ENCODE measurements at places on chromosomes 4 and X.

- H3K4me3 ChIP-seq: no peak overlapping the region
- H3K36me3 ChIP-seq: peaks cover 16% of the 10 kb centered on the region
- peak overlapping the region; percentile 39 for H3K27ac ChIP-seq
- peaks cover 2% of the 10 kb centered on the region for H3K27me3 ChIP-seq
- no peaks in the 10 kb centered on the region for H3K4me1 ChIP-seq
Observed at GRCh38 chr4:120839334-120839973, 83.1 kb downstream of the PRDM5 start.

- H3K4me1 ChIP-seq: no peaks in the 10 kb centered on the region
- no peak for DNase-seq
- H3K36me3 ChIP-seq: peaks cover 36% of the 10 kb centered on the region
- H3K4me3 ChIP-seq: no peak overlapping the region
- H3K27ac ChIP-seq: no peak overlapping the region
- H3K27me3 ChIP-seq: no peaks in the 10 kb centered on the region
Observed at GRCh38 chrX:44913656-44914531, 40.9 kb downstream of the KDM6A start.

DNA sequence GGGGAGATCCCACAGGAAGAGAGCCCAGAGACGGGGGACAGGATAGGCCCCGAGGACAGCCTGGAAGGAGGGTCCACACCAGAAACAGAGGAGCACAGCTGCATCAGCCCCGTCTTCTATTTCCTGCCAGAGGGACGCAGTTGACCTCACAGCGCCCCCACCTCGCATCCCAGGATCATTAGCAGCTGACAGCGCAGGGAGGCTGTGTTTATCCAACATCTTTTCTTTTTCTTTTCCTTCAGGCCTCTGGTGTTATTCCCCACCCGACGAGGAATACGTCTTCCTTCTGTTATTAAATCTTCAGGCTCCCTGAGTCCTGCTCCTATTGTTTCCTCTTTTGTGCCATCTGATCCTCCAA lies 75.4 kb downstream of the DCHS2 start:
- peaks cover 25% of the 10 kb centered on the region for H3K4me1 ChIP-seq
- peak overlapping the region; percentile 93 for H3K4me3 ChIP-seq
- peaks cover 21% of the 10 kb centered on the region for H3K27me3 ChIP-seq
- peak overlapping the region; percentile 84 for H3K27ac ChIP-seq

DNA sequence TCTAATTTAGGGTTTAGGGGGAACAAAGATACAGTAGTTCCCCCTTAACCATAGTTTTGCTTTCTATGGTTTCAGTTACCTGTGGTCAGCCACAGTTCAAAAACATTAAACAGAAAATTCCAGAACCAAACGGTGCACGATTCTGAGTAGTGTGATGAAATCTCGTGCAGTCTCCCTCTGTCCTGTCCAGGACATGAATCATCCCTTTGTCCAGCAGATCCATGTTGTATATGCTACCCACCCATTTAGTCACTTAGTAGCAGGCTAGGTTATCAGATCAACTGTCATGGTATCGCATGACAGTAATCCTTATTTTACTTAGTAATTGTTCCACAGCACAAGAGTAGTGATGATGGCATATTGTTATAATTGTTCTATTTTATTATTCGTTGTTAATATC lies 556.1 kb downstream of the IL1RAPL1 start:
- no peak for DNase-seq
- no peak overlapping the region for H3K27ac ChIP-seq
- H3K4me1 ChIP-seq: peaks cover 9% of the 10 kb centered on the region
- no peaks in the 10 kb centered on the region for H3K27me3 ChIP-seq
- no peaks in the 10 kb centered on the region for H3K36me3 ChIP-seq

DNA sequence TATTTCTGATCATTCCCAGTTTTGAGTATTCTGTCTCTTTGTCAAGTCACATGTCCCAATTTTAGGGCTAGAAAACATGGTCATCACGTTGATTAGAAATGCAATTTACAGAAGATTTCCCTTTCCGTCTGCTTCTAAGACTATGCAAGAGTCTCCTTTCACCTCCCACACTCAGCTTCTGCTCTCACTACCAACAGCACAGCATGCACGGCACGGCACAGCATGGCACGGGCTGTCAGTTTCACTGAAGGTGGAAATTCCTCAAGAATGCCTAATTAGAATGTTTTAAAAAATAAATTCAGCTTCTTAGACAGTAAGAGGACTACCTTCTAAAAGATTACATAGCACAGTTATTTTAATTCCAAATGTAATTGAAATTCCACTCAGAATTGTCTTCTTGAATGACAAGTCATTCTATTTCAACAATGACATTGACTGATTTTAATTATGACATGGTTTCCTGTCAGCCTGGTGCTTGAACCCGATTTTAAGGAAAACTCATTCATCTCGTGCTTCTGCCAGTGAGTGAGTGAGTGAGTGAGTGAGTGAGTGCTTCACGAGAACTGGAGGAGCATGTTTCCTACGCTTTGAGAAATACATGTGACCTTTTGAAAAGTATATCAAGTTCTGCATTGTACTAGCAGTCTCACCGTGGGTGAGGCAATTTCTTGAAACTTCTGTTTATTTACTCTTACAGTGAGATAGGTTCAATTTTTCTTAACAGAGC lies 124.8 kb upstream of the SORBS2 start:
- no peak for DNase-seq
- no peaks in the 10 kb centered on the region for H3K36me3 ChIP-seq
- no peak overlapping the region for H3K27ac ChIP-seq
- H3K4me1 ChIP-seq: peaks cover 12% of the 10 kb centered on the region
- H3K4me3 ChIP-seq: no peak overlapping the region
- peaks cover 5% of the 10 kb centered on the region for H3K27me3 ChIP-seq

GRCh38 chr4:16503421-16504100 lies 277.3 kb upstream of the TAPT1 start:
- H3K4me3 ChIP-seq: no peak overlapping the region
- H3K27ac ChIP-seq: peak overlapping the region; percentile 38
- no peaks in the 10 kb centered on the region for H3K27me3 ChIP-seq
- peaks cover 49% of the 10 kb centered on the region for H3K36me3 ChIP-seq
- H3K4me1 ChIP-seq: no peaks in the 10 kb centered on the region

DNA sequence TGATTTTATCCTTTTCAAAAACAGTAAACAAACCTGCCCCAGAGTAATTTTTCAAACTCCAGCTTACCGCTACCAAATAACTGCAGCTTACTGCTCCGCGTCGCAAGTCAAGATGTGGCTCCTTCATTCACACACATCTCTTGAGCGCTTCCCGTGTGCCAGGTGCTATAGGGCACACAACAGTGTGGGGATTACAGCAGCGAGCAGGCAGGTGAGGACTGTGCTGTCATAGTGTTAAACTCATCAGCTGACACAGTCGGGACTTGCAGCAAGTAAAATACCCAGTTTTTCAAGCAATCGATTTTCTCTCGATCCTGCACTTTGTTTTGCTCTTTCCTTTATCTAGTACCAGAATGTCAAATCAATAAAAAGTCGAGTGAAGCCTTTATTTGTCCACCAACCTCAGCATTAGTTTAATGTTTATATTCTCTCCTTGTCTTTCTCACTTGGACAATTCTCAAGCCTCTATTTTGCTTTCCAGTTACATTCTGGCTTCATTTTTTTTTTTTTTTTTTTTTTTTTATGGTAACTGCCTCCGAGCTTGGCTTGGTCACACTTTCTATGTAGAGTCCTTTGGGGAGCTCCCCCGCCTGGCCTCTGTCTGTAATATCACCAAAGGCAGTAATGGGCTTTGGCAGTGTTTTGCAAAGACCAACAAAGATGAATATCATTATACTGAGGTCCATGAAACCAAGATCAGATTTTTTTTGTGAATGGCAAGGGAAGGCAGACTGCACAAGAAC lies 8.3 kb upstream of the ASB5 start:
- H3K27me3 ChIP-seq: no peaks in the 10 kb centered on the region
- no peak overlapping the region for H3K4me3 ChIP-seq
- peaks cover 5% of the 10 kb centered on the region for H3K4me1 ChIP-seq
- H3K27ac ChIP-seq: no peak overlapping the region
- peak; percentile 51 for DNase-seq

DNA sequence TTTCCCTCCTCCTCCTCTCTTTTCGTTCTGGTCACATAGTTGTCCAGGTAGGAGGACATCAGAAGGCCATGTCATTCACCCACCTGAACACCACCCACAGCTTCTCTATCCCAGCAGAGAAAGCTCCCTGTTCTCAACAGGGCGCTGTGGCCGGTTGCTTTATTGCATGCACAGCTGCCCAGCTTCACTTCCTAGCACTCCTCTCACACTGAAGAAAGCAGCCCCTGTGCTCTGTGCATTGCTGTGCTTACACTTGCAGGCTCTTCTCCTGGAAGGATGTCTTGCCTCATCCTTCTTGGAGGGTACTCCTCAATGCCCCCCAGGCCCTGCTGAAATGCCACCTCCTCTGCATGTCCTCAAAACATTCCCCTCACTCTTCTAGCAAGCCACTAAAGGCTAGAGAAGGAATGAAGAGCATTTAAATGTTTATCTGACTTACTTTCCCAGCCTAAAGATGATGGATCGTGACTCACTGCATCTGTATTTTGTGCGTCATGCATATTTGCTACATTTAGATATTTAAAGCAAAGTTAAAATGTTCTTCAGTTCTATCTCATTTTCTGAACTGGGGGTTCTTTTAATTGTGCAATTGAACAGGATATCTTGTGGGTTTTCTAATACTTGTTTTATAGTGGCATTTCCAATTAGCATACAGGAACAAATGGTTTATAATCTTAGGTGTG lies 186.4 kb upstream of the PUDP start:
- no peak for DNase-seq
- peaks cover 18% of the 10 kb centered on the region for H3K36me3 ChIP-seq
- no peaks in the 10 kb centered on the region for H3K4me1 ChIP-seq
- no peak overlapping the region for H3K4me3 ChIP-seq

DNA sequence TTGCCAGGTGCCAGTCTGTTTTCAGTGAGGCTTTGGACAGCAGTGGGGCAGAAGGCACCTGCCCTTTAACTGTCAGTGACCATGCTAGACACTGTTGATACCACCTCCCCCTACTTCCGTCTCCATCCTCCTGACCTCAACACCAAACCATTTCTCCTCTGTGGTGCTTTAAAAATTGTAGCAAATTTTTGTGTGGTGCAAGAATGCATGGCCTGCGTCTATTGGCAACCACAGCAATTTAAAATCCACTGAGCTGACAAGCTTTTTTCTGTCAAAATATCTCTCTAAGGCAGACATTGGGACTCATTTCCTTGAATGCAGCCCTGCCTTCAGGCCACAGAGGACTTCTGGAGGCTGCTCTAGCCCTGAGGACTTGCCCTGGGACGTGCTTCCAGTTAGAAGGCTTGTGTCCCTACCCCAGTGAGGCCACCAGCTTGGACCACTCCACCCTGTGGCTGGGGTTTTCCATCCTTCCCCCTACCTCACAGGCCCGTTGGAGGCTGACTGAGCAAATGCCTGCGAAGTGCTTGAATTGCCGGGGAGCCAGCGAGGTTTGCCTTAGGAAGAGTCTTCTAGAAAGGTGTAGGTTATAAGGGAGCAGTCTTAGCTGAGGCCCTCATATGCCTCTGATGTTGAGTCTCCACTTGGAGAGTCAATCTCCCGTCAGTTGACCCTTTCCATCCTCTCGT lies 6.9 kb downstream of the PRRG3 start:
- H3K4me1 ChIP-seq: peaks cover 11% of the 10 kb centered on the region
- H3K4me3 ChIP-seq: no peak overlapping the region
- DNase-seq: no peak
- peaks cover 11% of the 10 kb centered on the region for H3K27me3 ChIP-seq

GRCh38 chr4:160129439-160129838 lies 1026.6 kb downstream of the RAPGEF2 start:
- peaks cover 22% of the 10 kb centered on the region for H3K36me3 ChIP-seq
- no peaks in the 10 kb centered on the region for H3K27me3 ChIP-seq
- DNase-seq: no peak
- no peak overlapping the region for H3K27ac ChIP-seq
- H3K4me3 ChIP-seq: no peak overlapping the region

- no peaks in the 10 kb centered on the region for H3K27me3 ChIP-seq
- H3K4me1 ChIP-seq: no peaks in the 10 kb centered on the region
- no peak for DNase-seq
- H3K27ac ChIP-seq: no peak overlapping the region
Observed at GRCh38 chrX:137792214-137792613, 226.3 kb downstream of the ZIC3 start.

DNA sequence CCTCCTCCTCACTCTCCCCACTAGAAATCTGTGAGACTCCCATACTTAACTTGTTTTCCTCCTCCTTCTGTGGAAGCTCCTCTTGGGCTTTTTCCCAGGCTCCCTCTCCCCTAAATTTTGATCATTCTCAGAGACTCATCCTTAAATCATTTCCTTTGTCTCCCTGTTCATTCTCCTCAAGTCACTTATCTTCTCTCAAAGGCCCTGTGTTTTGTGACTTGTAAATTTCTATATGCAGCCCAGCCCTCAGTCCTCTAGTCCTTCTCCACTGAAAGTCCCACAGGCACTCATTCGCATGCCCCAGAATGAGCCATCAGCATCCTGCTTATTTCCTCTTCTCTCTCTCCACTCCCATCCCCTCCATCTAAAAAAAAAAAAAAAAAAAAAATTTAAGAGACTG lies 171.8 kb downstream of the SOWAHB start:
- DNase-seq: no peak
- peak overlapping the region; percentile 60 for H3K4me3 ChIP-seq
- H3K36me3 ChIP-seq: peaks cover 91% of the 10 kb centered on the region
- H3K4me1 ChIP-seq: peaks cover 71% of the 10 kb centered on the region
- H3K27ac ChIP-seq: peak overlapping the region; percentile 94
